ENCODE measurements at places on chromosomes 12 and 14. TPM values are rescaled to one million over a fixed set of nuclear protein-coding genes. Genes with fewer than 3 reads are reported as not detected.
A peak's percentile ranks its signal among the peaks of the same experiment; 100 is the strongest.

Gene LIN52
- 10.8 TPM for polyA plus RNA-seq

DNA sequence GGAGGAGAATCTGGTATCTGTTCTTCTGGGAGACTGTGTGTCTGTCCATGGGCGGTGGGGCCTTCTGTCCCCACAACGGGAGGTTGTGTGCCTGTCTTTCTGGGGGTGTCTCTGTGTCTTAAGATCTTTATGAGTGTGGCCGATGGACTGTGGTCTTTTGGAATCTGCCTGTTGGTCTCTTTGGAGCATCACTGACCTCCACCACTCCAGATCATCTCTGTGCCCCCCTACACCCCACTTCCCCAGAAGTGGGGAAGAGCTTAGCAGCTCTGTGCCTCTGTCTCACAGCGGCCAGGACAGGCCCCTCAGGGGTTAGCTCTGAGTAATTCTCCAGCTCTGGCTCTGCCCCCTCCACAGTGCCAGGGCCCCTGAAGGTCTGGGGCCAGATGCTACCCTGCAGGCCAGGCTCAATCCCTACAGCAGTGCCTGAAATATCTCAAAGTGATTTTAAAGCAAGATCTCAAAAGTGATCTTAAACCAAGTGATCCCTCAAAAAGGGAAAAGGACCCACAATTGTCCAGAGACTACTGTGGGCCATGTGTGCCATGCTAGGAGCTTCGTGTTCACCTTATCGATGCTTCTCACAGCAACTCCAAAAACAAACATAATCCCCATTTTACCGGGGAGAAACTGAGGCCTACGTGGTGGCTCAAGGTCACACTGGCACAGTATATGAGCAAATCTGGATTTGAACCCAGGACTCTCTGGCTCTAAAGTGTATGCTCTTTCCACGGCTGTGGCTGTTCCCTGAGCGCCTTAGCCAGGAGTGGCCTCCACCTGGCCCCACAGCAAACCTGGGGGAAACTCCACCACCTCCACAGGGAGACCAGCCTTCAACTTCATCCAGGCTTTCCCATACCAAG lies 26.0 kb upstream of the KRT78 start:
- H3K4me3 ChIP-seq = peak overlapping the region; percentile 90
- H3K27ac ChIP-seq = peak overlapping the region; percentile 65
- DNase-seq = no peak
- H3K36me3 ChIP-seq = no peaks in the 10 kb centered on the region
- peaks cover 63% of the 10 kb centered on the region for H3K27me3 ChIP-seq

DNA sequence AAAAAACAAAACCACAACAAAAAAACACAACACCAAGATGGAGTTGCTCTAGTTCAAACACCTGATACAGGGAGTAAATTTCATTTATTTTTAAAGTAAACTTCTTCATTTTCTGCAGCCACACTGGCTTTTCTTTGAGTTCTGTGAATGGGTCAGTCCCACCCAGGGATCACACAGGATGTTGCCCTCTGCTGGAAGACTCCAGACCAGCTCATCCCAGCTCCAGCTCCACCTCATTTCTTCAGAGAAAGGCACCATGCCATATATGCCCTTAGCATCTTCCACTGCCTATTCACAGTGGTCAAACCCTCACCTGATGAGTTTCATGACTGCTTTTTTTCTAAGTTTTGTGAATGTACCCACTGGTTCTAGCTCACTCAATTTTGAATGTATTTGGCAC lies 8.0 kb downstream of the GLIPR1 start:
- H3K27me3 ChIP-seq = no peaks in the 10 kb centered on the region

DNA sequence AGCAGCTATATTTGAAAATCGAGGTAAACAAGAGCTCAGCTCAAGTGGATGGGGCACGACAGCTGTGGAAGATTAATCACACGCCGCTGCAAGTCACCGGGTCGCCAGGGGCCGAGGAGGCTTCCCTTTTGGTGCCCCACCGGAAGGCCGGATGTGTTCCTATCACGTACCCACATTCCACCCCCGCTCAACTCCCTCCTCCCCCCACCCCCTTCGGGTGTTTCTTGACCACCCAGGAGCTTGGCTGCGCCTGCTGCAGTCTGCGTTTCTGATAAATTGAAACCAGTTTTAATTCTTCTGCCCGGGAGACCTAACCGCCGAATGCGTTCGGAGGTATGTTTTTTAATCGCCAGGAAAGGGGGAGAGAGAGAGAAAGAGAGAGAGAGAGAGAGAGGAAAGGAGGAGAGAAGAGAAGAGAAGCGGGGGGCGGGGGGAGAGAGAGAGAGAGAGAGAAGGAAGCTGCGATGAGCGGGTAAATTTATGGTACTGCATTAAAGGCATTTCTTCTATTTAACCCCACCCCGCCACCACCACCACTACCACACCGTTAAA lies 1.8 kb downstream of the SLC8A3 start:
- no peak for DNase-seq
- no peaks in the 10 kb centered on the region for H3K36me3 ChIP-seq
- H3K27ac ChIP-seq = no peak overlapping the region
- peak overlapping the region; percentile 94 for H3K4me3 ChIP-seq
- peaks cover 39% of the 10 kb centered on the region for H3K27me3 ChIP-seq
- H3K4me1 ChIP-seq = peaks cover 20% of the 10 kb centered on the region

- no peak overlapping the region for H3K4me3 ChIP-seq
- H3K27ac ChIP-seq = no peak overlapping the region
- peaks cover 26% of the 10 kb centered on the region for H3K27me3 ChIP-seq
- H3K4me1 ChIP-seq = peaks cover 6% of the 10 kb centered on the region
- no peak for DNase-seq
Measured at GRCh38 chr14:22163051-22163450, 426.0 kb downstream of the DAD1 start.

- H3K27ac ChIP-seq = no peak overlapping the region
- peaks cover 4% of the 10 kb centered on the region for H3K27me3 ChIP-seq
- H3K36me3 ChIP-seq = no peaks in the 10 kb centered on the region
- no peaks in the 10 kb centered on the region for H3K4me1 ChIP-seq
Measured at GRCh38 chr12:115736360-115736759, 541.1 kb downstream of the MED13L start.

- H3K4me1 ChIP-seq = peaks cover 7% of the 10 kb centered on the region
- no peak overlapping the region for H3K4me3 ChIP-seq
- no peak for DNase-seq
- no peaks in the 10 kb centered on the region for H3K36me3 ChIP-seq
Measured at GRCh38 chr12:108048686-108049085, 80.4 kb upstream of the WSCD2 start.

GRCh38 chr12:65335021-65335714 lies 56.7 kb downstream of the MSRB3 start:
- no peak for DNase-seq
- H3K4me3 ChIP-seq = no peak overlapping the region
- H3K4me1 ChIP-seq = no peaks in the 10 kb centered on the region
- no peaks in the 10 kb centered on the region for H3K36me3 ChIP-seq
- no peaks in the 10 kb centered on the region for H3K27me3 ChIP-seq
